ENCODE measurements at places on chromosomes 5 and 9.

DNA sequence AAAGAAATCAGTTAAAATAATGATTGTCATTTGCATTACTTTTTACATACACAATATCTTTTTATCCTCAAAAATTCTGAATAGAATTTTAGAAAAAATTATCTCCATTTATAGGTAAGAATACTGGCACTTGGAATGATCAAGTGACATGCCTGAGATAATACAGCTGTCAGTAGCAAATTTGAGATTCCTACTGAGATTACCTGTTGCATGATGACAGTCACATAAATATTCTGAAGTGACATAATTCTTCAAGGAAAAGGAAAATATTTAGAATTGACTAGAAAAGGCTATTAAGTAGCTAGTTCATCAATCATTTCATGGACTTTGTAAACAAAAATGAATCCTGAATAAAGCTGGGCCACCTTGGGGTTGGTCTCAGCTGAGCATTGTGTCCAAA lies 15.2 kb upstream of the ENC1 start:
- DNase-seq = no peak

GRCh38 chr5:56833325-56833724 lies 18.0 kb downstream of the MAP3K1 start:
- no peak for DNase-seq

- no peak for DNase-seq
These were observed 176.1 kb downstream of the PAM start for GRCh38 chr5:102931085-102931725.

DNA sequence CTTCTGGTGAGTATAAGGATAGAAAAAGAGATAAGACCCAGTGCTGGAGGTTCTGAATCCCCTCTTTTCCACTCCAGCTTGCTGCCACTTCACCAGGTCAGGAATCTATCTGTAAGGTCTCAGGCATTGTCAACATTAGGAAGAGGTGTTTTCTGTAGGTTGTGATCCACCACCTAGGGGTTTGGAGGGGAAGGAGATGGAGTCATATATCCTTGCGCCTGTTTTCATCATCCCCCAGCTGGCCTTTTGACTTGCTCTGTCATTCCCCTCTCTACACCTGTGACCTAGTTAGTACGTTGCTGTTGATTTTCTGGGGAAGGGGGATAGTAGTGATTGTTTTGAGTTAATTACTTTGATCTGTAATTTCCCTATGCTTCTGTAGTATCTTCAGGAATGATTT lies 20.5 kb downstream of the SPINK5 start:
- DNase-seq = no peak

DNA sequence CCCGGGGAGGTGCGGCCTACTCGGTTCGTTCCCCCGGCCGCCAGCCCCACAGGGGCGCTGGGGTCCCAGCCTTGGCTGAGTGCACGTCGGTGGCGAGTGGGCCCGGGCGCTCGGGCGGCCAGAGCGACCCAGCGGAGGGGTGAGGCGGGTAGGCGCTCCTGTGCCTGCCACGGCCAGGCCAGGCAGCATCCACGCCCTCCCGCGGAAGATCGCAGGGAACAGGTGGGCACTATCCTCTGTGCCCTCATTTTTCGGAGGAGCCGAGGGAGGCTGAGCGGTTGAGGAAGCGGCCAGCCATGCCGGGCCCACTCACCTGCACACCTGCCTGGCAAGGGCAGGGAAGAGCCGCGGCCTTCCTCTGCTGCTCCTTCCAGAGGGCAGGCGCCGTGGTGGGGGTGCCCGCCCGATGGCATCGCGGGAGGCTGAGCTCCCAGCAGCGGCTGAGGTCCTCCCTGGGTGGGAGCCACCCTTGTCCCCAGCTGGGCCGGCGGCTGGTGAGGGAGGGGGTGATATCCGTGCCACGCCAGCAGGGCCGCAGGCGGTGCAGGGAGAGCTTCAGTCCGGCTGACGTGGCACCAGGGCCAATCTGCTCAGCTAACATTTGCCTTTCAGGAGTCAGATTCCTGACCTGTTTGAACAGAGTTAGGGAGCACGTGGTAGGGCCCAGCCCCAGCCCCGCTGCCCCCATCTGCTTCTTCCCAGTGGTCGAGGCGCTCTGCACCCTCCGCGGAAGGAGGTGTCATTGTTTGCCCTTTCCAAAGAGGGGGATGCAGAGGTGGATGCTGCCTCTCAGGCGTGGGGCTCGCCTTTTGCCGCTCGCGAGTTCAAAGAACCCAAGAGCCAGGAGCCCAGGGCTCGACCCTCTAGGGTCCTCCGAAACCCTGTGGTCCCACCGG lies 1.6 kb upstream of the SEC16A start:
- peak; percentile 6 for DNase-seq

- no peak for DNase-seq
These were observed 720.2 kb upstream of the TYRP1 start for GRCh38 chr9:11973011-11973410.

- DNase-seq = no peak
These were observed 201.6 kb downstream of the GOLPH3 start for GRCh38 chr5:31972558-31972957.

DNA sequence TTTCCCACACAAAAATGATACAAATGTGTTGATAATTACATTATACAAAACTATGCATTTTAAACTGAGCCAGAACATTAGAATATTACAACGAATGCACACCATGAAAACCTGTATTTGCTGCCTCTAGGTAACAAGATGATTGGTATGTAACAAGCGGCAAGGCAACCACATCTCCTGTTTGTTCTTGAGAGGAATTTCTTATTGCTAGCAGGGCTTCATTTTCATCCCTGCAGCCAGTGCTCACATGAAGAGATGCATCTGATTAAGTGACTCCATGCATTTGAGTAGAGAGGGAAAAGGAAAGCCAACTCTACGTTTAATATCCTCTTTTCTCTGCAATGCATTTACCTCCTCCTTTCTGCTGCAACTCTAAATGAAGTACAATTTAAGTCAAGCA lies 36.6 kb downstream of the FRMD3 start:
- DNase-seq = no peak

DNA sequence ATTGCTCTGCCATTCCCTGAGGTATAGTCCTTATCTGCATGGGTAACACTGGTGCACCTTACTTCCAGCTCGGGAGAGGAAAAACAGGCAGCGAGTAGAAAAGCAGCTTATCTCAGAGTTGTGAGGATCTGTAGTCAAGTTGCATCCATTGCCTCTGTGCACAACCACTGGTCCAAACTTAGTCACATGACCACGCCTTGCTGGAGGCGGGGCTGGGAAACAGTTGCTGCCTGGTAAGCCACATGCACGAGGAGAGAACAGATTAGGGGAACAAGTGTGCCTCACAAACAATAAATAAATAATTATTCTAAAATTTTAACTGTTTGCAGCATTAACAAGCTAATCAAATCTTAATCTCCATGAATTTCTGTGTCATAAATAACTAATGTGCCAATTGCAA lies 18.6 kb downstream of the ZNF622 start:
- DNase-seq = no peak

DNA sequence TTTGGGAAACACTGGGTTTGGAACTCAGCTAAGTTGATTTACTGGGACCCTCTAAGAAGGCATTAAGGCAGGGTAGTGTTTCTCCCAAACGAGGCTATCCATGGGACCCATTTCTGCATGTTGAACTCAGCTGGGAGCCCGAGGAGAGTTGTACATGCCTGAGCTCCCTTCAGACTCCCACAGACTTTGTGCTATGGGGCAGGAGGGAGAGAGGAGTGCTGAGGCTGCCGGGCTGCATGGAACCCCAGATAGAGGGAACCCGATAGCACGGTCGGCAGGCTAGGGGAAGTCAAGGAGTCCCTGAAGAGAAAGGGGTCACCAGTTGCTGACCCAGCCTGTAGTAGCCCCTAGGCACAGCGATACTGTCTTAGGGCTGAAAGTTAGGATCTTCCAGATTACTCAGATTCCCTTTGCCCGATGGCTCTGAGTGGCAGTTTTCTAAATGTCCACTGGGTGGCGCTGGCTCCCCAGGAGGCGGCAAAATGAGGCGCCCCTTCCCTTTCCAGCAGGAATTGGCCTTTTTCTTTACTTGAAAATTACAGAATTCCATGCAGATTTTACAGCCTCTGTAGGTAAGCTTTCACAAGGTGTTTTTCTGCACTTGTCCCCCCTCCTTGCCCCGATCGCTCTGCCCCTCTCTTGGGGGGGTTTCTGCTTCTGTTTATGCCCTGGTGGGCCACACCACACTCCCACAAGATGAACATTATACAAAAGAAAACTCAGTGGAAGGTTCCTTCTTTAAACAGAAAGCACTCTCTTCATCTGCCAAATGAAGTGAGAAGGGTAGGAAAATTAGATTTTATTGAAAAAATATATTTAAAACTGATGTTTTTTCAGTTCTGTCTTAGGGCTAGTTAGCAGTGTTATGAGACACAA lies 17.8 kb downstream of the NANS start:
- peak; percentile 82 for DNase-seq

All from CD4-positive, alpha-beta T cell (primary cell).